ENCODE measurements at places on chromosomes 12 and 14. TPM values are rescaled to one million over a fixed set of nuclear protein-coding genes. Genes with fewer than 3 reads are reported as not detected.

DNA sequence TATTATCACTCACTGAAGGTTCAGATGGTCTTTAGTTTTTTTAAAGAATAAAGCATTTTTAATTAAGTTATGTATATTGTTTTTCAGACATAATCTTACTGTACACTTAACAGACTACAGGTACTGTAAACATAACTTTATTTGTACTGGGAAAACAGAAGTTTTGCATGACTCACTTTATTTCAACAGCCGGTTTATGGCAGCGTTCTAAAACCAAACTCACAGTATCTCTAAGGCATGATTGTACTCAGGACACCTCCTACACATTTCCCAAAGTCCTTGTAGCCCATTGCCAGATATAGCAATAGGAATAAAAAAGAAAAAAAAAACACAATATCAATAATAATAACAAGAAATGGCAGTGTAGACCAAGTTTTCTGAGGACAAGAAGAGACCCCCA, 1341.4 kb downstream of the FSCB start:
- DNase-seq: no peak

- DNase-seq: no peak
Measured at GRCh38 chr14:69711477-69711876, 55.5 kb upstream of the SRSF5 start.

GRCh38 chr14:62126879-62127478, 364.8 kb downstream of the SNAPC1 start:
- DNase-seq: peak; percentile 13

Gene FOXM1
- polyA plus RNA-seq: not detected

- no peak for DNase-seq
Measured at GRCh38 chr12:128627659-128628058, 196.1 kb downstream of the SLC15A4 start.

All from naive thymus-derived CD4-positive, alpha-beta T cell (primary cell).